ENCODE measurements at places on chromosomes 7 and 10.

DNA sequence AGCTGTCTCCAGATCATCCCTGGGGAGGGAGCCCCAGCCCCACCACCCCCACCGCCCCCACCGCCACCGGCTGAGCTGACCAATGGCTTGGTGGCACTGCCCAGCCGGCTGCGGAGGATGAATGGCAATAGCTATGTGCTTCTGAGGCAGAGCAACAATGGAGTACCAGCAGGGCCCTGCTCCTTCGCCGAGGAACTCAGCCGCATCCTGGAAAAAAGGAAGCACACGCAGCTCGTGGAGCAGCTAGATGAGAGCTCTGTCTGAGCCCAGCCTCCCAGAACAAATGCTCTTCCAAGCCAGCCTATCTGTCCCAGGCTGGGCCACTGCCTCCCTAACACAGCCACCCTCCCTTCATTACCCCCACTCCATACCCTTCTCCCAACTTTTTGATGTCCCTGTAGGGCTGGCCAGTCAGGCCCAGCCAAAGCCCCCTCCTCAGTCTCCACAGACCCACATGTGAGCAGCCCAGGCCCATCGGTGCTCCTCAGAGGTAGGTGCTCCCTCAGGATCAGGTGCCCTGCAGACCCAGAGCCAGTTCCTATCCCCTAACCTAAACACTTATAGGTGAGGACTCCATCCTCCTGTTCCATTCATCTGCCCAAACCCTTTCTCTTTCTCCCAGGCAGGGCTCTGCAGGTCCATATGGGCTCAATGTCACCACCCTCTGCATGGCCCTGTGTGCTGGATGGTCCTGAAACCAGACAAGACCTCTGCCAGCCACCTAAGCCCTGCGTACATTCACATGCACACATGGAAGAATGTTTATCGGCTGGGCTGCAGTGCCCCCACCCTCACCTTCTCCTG lies 3.2 kb downstream of the MRPL43 start:
- DNase-seq = no peak

DNA sequence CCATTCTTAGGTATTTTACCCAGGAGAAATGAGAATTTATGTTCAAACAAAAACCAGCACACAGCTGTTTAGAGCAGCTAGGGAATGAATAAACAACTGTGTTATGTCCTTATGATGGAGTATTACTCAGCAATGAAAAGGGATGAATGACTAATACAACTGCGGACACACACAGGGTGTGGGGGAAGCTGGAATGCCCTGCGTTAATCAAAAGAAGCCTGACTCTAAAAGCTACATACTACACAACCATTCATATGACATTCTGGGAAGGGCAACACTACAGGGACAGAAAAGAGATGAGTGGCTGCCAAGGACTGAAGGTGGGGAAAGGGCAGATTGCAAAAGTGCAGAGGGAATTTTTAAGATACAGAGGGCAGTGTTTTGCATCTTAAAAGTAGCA lies 64.0 kb downstream of the DLG5 start:
- DNase-seq = no peak

DNA sequence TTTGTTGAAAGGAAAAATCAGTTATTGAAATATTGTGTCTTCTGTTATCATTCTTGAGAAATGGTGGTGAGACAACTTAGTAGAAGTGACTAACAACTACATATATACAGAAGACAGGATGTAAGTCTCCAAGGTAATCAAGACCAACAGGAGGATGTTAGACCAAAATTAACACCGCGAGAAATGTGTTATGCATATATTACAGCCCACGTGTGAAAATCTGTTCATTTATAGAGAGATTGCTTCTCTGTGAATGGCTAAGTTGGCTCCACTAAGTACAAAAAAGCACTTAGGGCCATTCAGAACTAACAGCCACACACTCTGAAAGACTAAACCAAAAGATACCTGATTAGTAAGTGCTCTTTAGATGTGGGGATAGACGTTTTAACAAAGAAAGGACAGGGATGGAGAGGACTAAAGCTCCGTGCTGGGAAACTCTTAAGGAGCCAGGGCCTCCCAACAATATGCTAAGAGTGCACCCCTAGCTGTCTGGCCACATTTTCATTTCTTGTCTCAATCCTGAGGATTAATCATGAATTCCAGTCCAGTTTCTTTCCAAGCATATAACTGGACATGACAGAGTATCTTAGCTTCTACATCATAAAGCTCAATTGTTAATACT lies 26.5 kb downstream of the HDAC9 start:
- DNase-seq = no peak

GRCh38 chr10:35640474-35640873 lies 1.6 kb downstream of the FZD8 start:
- no peak for DNase-seq

DNA sequence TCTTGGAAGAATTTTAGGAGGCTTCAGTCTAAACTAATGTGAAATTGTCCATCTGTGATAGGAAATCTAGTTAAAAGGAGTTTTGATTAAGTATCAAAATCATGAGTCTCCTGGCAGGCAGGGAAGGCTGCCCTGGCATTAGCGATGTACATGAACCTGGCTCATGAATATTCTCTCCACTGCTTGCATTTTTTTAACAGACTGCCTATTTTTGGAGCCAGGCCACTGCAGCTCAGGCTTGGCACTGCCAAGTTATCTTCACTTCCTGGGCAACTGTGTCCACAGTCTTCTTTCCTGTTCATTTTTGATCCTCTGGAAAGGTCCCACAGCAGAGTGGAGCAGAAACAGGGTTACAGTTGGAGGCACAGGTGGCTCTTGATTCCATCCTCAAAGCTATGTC lies 7.0 kb downstream of the GPR26 start:
- no peak for DNase-seq

DNA sequence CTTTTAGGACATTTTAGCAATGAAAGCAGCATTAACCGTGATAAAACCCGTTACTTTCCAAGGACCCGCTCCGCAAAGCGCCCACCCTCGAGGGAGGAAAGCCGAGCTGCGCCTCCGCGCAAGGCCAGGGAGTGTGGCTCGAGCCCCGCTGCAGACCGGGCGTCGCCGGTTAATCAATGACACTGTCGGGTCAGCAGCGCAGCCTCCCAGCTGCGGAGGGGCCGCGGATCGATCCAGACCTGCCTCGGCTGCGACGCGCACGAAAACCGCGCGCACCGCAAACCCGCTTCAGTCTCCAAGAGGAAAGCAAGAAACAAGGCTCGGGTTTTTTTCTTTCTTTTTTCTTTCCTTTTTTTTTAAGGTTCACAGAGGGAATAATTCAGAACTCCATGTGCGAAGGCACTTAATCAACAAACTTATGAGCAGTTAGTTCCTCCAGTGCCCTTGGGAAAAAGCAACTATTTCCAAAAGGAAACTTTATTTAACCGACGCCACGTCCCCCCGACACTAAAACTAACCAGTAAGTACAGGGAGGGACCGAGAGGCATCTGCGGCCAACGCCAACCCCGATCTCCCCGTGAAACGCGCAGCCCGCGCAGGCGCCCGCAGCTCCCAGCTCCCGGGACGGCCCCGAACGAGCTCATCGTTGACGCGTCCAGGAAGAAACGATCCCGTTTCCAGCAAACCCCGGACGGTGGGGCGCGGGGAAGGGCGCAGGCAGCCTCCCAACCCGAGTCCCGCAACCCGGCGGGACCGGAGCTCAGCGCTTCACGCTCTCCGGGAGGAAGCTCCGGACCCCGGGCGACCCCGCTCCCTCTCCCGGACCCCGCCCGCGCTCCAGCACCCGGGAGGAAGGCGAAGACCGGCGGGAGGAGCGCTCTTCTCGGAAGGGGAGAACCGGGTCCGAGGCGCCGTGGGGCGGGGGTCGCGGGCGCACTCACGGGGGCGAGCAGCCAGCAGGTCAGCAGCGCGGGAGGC lies 598 bp downstream of the VIPR2 start:
- DNase-seq = no peak

DNA sequence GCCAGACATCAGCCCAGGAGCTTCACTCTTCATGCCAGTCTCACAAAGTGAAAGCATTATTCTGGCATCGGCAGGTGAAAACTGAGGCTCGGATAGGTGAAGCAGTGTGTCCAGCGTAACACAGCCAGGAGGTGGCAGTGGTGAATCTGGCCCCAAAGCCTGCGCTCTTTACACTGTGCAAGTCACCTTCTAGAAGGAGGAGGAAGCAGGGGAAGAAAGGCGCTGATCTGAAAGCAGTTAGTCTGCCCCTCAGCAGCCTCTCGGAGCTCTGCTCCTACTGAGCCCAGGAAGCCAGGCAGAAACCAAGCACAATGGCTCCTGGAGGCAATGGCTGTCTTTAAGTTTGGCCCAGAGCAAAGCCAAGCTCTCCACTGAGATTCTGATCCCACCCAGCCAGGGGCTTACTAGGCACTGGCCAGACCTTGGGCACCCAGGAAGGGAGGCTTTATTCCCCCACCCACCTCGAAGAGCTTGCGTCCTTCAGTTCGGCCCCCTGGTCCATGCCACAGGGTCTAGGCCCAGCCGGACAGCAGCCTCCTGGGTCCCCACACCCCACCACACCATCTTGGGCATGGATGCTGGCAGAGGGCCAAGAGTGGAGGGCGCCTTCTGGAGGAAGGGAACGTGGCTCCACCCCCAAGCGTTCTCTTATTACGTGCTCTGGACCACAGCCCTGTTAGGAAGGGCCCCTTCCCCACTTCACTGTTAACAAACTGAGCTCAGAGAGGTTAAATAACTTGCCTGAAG lies 104.5 kb downstream of the GRID1 start:
- no peak for DNase-seq

GRCh38 chr10:97974100-97974499 lies 56.3 kb downstream of the CRTAC1 start:
- DNase-seq = no peak

DNA sequence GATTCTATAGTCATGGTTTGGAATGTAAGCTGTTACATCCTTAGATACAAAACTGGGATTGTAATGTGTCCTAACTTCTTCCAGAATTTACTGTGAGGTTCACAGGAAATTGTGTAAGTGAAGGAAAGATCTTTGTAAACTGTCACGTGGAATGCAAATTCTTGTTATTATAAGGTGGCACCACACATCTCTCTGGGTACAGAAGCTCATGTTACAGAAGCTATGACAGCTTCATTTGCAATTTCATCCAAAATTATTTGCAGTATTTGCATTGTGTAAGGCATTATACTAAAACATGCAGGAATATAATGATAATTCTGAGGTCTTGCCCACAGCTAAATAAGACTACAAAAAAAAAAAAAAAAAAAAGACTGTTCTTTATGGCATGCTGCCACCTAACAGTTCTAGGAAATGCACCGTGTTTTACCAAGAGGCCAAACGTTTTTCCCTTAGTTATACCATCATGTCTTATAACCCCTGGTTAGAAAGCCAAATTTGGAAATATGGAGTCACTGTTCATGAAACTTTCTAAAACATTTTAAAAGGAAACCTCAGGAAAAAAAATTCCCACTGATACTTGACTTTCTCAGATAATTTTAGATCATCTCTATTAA lies 17.6 kb downstream of the MINDY3 start:
- DNase-seq = no peak

DNA sequence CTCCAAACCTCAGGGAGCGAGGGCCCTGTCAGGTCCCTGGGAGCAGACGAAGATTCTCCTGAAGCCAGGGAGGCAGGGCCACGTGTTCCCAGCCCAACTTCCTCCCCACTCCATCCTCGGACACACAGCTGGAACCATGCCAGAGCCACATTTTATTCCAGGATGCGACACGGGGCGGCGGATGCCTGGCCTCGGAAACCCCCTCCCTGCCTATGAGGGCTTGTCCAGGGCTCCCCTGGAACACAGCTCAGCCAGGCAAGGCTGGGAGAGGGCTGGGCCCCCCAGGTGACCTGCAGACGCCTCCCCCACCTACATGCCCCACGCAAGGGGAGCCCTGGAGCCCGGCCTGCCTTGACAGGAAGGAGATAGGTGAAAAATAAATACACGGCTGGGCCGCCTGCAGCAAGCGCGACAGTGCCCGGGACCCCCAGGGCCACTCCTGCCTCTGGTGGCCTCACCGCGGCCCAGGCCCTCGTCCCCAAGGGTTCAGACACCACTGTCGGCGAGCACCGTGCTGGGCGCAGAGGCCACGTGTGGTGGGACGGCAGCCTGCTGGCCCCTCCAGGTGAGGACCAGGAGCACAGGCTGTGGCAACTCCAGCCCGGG lies 21.5 kb downstream of the GET4 start:
- no peak for DNase-seq

GRCh38 chr7:151793531-151793951 lies 83.4 kb downstream of the PRKAG2 start:
- no peak for DNase-seq

GRCh38 chr7:156529956-156530355 lies 110.6 kb upstream of the RNF32 start:
- no peak for DNase-seq

DNA sequence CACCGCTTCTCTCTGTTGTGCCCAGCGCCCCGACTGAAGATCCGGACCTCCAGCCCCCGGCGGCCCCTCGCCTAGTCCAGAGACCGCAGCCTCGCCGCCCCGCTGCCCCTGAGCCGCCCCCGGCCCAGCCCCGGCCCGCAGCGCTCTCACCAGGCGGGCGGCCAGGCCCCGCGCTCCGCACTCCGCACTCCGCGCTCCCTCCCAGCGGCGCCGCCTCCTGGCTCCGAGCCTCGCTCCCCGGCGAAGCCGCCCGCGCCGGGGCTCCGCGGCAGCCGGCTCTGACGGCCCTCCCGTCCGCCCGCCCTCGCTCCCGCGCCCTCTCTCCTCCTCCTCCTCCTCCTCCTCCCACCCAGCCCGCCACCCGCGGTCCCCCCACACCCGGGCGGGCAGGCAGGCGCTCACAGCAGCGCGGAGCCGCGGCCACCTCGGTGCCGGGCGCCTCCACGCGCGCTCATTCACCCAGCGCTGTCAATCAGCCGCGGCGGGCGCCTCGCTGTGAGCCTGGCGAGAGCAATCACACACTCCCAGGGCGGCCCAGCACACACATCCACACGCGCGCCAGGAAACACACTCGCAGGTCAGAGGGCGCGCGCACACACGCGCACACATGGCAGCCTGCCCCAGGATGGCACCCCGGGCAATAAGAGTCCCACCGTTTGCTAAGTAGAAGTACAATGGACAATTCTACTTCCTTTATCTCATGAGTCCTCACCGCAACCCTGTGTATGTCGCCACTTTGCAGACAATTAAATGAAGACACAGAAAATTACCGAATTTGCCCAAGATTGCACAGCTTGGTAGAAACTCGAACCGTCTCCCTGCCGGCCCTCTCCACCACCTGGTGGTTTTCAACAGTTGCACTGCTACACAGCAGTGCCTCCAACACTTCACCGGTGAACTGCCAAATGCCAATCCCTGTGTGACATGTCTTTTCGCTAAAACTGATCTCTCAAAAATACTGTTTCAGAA lies at the start of gene PRRT4:
PRRT4 (minus strand) TSS at position 280 of the 969 bp plus-strand sequence.
- no peak for DNase-seq

GRCh38 chr7:149003018-149003417 lies 25.3 kb downstream of the PDIA4 start:
- DNase-seq = no peak

- DNase-seq = no peak
These were observed 451.7 kb upstream of the TEX47 start for GRCh38 chr7:89247207-89247606.

GRCh38 chr10:35834877-35835494 lies 192.9 kb upstream of the FZD8 start:
- DNase-seq = no peak

GRCh38 chr7:274266-274665 lies 15.7 kb upstream of the FOXL3 start:
- no peak for DNase-seq

- DNase-seq = no peak
These were observed 3.9 kb upstream of the FAS start for GRCh38 chr10:88986549-88987242.
